AML-193 (cell line): ENCODE measurements at places on chromosomes 5 and 9.
A peak's percentile ranks its signal among the peaks of the same experiment; 100 is the strongest.

GRCh38 chr5:17831279-17831678, 197.0 kb downstream of the TAF11L14 start:
- no peak for DNase-seq

DNA sequence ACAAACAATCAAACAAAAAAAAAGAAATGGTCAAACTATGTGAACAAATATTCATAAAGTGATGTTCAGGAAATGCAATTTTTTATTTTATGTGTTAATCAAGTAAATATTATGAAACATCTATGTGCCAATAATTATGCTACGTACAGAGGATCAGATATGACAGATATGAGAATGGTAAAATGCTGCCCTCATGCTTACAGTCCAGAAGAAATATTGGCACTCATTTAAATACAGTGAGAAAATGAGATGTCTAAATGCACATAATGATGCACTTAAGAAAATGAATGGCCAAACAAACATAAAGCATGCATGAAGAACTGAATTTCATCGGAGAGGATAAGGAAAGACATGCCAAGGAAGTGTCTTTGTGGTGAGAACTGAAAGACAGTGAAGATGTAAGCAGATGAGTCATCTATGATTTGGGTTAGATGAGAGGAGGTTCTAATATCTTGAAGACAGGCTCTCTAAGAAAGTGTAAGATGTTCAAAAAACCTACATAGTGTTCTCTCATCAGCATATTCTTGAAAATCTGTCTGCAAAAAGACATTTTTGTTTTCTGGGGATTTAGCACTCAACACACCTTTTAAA, 1231.1 kb upstream of the ACO1 start:
- no peak for DNase-seq

DNA sequence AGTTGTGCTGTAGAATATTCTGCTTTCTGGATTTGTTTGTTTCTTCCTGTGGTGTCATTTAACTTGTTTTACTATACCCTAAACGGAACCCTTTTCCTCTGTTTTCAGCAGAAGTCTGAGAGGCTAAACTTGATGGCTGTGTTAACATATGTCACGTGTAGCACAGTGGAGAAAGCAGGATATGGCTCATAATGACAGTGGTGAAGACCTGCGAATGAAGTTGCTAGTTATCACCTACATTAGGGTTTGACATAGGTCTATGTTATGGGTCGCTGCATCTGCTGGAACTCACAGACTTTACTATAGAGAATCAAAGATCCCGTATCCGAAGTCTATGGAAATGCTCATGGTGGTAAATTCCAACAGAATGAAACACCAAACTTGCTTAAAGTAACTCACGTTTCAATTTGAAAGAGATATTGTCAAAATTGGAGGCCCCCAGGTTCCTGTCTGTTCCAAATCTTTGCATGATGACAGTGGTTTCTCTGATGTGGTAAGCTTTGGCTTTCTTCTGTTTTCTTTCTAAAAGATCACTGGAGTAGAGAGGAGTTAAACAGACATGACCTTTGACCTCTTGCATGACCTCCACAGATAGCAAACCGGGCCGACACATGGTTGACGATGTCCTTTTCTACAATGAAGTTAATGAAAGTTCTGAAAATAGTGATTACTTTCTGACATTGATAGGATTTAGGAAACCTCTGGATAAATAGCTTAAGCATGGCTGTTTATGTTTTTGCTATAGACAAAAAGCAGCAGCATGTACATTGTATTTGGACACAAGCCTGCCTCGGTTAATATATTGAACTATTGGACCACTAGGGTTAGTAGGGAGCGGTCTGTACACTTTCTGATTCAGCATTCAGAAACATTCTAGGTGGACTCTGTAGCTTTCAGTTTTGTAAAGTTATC, 3.1 kb upstream of the CATSPER3 start:
- no peak for DNase-seq

GRCh38 chr9:123725389-123725788, 204.5 kb downstream of the DENND1A start:
- DNase-seq = no peak

DNA sequence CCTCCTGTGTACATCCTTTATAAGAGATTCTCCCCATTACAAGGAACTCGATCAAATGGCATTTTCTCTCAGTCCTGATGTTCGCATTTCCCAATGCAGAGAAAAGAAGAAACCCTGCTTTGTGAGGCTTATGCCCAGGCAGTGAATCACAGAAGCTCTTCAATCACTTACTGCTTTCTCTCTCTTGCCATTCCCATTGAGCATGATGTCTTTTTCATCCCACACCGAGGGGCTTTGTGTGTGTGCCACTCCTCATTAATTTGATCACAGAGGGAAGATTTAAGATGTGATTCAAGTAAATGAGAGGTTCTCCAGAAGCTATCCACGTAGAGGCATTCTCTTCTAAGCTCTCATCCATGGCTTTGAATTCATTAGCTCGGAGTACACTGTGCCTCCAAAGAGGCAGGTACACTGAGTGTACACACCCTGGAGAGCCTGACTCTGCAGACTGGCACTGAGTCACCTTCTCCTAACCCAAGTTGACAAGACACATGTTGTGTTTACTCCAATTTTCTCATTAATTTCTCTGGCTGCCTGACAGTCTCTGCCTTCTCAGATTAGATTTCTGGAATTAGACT, 45.4 kb downstream of the MFAP3 start:
- DNase-seq = no peak

DNA sequence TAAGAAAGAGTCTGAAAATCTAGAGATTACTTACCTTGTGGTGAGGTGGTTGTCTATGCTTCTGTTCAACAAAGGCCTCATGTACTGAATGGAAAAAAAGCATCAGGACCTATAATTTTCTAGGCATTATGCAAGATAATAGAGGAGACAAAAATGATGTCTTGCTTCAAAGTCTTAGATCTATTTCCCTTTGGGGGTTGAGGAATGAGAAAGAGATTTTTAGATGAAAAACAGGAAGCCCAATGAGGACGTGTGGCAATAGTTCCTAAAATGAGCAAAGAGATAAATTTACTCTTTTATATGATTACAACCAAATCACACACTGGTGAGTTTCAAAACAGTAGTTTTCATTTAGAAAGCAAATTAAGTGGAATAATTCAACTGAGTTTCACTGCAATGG, 99.5 kb downstream of the GHR start:
- DNase-seq = no peak

- DNase-seq = no peak
These were observed 601.1 kb downstream of the IRX1 start for GRCh38 chr5:4196744-4197143.

GRCh38 chr9:78026947-78027346, 4.7 kb downstream of the GNAQ start:
- peak; percentile 34 for DNase-seq

DNA sequence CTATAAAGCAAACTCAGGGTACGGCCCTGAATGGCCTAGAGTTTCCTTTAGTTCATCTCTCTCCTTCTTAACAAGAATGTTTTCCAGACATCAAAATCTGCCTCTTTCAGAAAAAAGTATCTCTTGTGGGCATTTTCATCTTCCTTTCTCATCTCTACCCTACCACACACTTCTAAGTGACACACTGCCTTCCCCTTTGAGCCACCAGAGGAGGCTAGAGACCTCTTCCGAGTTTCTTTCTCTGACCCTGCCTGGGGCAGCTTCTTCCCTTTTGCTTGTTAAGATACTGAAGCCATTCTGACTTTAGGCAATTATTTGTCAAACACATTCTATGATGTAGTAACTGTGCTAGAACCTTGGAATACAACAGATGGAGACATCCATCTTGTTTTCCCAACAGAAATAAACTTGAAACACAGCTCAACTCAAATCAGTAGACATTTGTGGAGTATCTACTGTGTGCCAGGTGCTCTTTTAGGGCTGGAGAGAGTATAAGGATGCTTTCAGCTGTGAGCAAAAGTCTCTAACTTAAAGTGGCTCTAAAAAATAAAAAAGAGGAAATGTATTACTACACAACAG, 8.6 kb upstream of the SV2C start:
- peak; percentile 19 for DNase-seq

GRCh38 chr5:149024943-149025342, 37.9 kb downstream of the SH3TC2 start:
- DNase-seq = no peak

DNA sequence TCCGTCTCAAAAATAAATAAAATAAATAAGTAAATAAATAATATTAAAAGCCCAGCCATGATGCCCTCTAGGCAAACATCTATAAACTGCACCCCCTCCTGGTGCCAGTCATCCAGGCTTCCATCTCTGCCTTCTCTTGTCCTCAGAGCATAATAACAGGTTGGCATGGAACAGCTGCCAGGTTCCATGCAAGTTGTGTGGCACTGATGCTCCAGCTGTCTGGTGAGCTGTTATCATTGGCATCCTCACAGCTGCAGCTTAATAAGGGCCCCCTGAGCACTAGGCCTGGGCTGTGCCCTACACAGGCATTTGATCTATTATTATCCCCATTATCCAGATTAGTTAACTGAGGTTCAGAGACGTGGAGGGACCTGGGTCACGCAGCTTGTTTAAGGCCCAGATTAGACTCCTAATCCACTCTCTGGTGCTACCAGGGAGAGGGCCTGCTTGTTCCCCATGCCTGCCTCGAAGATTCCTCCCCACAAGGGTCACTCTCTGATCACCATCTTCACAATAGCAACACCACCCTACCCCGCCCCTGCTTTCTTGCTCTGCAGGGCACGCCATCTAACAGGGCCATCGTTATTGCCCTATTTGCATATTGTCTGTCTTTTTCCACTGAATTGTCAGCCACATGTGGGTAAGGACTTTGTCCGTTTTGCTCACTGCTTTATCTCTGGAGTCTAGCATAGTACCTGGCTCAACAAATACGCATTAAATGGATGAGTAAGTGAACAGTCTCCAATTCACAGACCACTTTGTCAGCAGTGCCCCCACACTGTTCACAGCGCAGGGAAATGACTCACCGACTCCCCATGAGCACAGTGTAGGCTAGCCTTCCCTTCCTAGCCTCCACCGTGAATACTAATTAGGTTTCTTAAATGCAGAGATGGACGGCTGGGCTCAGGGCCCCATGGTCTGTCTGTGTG, 1.5 kb upstream of the DNM1 start:
- no peak for DNase-seq

GRCh38 chr5:79475152-79475466, 38.8 kb downstream of the HOMER1 start:
- DNase-seq = no peak

DNA sequence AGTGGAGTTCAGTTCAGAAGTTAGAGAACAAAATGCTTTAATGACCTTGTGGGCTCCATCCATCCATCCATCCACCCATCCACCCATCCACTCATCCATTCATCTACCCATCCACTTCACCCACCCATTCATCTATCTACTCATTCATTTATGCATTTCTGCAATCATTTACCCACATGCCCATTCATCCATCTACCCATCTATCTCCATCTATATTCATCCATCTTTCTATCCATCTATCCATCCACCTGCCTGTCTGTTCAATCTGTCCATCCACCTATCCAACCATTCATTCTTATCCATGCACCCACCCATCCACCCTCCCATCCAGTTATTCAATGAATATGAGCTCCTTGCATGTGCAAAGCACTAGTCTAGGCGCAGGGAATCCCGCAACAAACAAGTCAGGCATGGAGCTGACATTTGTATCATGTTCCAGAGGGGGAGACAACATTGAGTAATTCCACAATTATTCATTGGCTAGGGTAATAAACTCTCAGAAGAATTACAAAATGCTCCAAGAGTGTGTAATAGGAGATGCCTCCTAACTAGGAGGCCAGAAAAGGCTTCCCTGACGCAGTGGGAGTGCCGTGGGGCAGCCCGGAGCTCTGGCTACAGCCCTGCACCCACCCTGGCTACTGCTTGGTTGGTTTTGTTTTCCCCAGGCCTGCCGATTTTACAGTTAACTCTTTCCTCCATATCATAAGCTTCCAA, 211.2 kb downstream of the NXNL2 start:
- no peak for DNase-seq

GRCh38 chr5:137192293-137192743, 306.8 kb downstream of the SPOCK1 start:
- no peak for DNase-seq

- DNase-seq = no peak
These were observed 614.5 kb downstream of the MAT2B start for GRCh38 chr5:164119806-164120447.

DNA sequence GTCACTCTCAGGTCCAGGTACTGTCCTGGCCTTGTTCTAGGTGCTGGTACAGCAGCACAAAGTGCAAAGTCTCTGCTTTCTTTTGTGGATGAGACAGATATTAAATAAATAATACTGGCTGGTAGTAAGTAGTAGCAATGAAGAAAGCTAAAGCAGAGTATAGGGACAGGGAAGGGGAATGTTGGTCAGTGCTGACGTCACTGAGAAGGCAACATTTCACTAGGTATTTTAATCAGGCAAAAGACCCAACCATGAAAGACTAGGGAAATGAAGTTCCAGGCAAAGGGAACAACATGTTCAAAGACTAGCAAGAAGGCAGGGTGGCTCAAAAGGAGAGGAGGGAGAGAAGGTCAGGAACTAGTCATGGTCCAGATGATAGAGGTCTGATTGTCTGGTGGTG, 388.2 kb downstream of the YTHDC2 start:
- DNase-seq = no peak

GRCh38 chr5:128380337-128380736, 157.7 kb downstream of the FBN2 start:
- DNase-seq = no peak

GRCh38 chr9:2024888-2025782, 10.0 kb downstream of the SMARCA2 start:
- peak; percentile 79 for DNase-seq

DNA sequence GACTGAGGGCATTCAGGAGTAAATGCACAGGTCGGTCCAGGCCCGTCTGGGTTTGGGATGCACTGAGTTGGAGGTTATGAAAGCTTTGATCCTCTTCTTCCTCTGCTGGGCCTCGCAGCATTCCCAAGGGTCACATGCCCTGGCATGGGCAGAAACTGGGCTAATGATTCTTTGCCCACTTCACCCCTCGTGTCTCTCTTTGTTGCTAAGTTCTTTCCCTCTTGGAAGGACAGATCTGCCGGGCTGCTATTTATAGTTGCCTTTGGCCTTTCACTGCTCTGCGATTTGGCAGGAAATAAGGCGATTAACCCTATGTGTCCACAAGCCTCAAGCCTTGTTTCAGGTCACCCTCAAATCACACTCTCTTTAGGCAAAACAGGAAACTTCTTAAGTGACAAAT, 66.9 kb downstream of the ENTREP1 start:
- DNase-seq = no peak

DNA sequence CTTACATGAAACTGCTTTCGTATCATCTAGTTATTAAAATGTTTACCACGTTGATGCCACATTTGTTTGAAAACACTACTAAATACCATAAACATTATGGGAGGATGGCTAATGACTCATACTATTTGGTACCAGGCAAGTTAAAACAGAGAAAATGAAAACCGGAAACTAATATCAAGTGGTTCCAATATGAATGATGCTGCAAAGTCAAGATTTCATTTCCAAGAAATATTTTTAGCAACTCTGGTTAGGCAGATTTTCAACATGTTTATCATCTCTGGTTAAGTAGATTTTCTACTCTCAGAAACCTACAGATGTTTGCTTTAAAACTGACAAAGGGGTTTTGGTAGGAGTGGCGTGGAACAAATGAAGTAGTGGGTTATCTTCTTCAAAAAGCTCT, 4.9 kb upstream of the F2R start:
- DNase-seq = no peak
